ENCODE measurements at places on chromosomes 6 and 20.

- DNase-seq = peak; percentile 59
These were observed 68.5 kb downstream of the MRPL14 start for GRCh38 chr6:44058617-44059358.

DNA sequence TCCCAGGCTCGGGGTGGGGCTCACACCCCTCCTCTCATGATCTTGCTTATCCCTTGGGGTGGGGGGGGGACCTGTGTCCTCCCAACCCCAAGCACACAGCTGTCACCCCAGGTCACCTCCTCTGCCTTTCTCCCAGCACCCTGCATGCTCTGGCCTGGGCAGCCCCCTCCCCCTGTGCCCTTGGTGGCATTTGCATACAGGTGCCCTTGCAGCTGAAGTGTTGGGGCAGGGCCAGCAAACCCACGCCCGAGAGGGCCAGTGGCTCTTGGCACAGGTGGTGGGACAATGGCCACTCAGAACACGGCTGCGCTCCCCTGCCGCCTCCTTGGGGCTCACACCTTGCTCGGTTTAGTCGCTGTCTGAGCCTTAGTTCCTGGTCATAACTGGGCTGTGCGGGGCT lies 11.3 kb upstream of the MYT1 start:
- no peak for DNase-seq

GRCh38 chr6:20483887-20484497 lies 50.3 kb upstream of the CDKAL1 start:
- no peak for DNase-seq

DNA sequence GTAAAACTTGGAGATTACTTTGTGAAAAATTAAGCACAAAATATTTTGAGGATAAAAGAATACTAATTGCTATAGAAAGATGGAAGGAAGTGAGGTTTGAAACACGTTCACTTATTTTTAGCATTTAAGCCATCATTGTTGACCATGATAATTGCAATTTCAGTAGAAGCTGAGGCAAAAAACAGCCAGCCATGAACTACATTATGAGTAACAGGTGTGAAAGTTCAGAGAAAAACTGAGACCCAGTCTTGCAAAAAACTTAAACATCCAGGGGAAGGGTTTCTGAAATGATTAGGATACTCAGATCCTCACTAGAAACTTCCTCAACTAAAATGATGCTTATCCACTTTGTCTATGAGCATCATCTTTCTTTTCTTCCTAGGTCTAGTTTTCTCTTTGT lies 619.4 kb downstream of the PHF3 start:
- DNase-seq = no peak

GRCh38 chr6:4413073-4413472 lies 277.7 kb upstream of the ECI2 start:
- no peak for DNase-seq

GRCh38 chr20:57819291-57819690 lies 109.5 kb upstream of the PMEPA1 start:
- no peak for DNase-seq

GRCh38 chr20:51624157-51624731 lies 81.7 kb upstream of the NFATC2 start:
- no peak for DNase-seq

- peak; percentile 50 for DNase-seq
These were observed at the start of gene PHF10 for GRCh38 chr6:169724494-169725124. PHF10 (minus strand) TSS chr6:169724500; CDS start chr6:169723931, 569 bp downstream.

DNA sequence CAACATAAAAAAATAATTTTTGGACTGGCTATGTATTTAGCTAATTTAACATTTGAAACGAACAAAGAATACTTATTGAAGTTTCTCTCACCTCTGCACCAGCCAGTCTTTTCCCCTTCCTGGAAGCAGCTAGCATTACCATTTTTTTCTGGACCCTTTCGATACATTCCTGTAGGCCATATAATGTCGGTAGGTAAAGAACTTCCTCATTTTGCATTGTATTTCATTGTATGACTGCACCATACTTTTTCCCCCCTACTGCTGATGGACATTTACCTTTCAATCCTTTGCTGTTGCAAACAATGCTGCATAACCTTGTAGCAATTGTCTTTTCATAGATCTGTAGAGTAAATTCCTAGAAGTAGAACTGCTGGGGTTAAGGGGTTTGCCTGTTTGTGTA lies 17.6 kb downstream of the CBFA2T2 start:
- no peak for DNase-seq

DNA sequence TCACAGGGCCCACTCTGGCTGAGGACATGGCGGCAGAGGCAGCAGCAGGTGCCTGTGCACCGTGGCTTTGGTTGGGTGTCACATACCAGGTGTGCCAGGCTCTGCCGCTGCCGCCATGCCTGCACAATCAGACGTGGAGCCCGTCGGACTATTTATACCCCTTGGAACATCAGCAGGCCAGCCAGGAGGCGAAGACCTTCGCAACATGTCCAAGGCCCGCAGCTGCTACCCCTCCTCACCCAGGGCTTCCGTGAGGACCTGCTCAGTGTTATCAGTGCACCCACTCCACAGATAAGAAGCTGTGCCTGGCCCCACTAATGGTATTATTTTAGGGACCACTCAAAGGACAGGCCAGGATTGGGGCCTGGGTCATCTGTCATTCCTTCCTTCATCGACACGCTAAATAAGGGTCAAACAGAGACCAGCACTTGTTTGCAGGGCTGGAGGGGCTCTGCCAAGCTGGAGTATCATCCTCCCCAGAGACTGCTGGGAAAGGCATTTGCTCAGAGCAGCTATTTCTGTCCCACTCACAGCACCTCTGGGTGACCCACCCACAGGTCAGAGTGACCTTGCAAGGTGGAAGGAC lies 109.2 kb downstream of the BMP7 start:
- no peak for DNase-seq

DNA sequence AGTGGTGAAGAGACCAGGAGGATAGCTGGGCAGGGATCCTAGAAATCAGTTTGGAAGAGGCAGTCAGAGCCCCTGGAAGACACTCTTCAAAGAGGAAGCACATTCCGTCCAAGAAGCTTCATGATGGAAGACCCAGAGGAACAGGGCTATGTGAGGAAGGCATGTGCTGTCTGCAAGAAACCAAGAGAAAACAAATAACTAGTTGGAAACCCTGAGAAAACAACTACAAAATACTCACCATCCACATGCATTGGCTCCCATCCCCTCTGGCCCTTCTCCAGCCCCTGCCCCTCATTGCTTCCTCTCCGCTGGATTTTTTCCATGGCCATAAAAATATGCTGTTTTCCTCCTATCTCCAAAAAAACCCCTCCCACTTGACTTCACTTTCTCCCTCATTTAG lies 40.9 kb upstream of the SMOC2 start:
- no peak for DNase-seq

- no peak for DNase-seq
These were observed 416 bp downstream of the PTPRK start for GRCh38 chr6:128519931-128520435.

DNA sequence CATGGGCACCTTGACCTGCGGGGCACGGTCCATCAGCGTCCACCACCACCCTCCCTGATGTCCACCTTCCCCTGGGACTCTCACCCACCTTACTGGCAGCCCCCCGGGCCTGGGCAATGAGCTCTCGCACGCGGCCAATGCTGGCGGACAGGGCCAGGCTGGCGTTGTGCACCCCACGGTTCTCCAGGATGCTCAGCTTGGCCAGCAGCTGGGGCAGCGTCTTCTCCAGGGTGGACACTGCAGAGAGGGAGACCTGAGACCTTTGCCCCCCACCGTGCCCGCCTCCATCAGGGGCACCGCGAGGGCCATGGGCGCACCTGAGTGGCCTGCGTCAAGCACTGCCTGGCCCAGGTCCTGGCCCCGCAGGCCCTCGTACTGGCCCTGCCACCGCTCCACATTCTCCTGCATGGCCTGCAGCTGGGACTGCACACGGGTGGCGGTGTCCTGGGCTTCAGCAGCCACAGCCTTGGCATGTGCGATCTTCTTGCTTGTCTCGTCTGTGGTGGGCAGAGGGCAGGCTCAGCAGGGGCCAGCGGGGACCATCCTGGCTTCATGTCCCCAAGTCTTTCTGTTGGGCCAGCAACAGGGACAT lies 12.0 kb downstream of the ADRM1 start:
- DNase-seq = no peak

DNA sequence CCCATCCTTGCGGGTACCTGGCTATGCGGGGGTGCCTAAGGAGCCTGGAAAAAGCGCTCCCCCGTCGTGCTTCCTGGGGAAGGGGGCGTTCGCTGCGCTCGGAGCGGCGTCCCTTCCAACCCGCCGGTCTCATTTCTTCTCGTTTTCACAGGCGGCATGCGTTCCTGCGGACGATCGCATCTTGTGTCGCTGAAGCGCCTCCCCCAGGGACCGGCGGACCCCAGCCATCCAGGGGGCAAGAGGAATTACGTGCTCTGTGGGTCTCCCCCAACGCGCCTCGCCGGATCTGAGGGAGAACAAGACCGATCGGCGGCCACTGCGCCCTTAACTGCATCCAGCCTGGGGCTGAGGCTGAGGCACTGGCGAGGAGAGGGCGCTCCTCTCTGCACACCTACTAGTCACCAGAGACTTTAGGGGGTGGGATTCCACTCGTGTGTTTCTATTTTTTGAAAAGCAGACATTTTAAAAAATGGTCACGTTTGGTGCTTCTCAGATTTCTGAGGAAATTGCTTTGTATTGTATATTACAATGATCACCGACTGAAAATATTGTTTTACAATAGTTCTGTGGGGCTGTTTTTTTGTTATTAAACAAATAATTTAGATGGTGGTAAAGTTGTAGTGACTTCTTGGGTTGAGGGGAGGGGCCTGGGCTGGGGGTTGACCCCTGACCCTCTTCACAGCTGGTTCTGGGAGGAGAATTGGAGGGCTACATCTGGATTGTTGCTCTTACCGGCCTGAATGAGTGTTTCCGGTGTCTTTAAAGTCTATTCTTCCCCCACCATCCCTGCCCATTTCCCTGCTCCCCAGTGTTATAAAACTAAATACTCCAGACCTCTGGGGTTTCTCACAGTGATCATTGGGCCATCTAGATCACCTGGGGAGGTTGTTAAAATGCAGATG lies 1.1 kb downstream of the ID1 start:
- DNase-seq = peak; percentile 46

GRCh38 chr6:127458817-127459216 lies 372 bp downstream of the KIAA0408 start:
- no peak for DNase-seq

DNA sequence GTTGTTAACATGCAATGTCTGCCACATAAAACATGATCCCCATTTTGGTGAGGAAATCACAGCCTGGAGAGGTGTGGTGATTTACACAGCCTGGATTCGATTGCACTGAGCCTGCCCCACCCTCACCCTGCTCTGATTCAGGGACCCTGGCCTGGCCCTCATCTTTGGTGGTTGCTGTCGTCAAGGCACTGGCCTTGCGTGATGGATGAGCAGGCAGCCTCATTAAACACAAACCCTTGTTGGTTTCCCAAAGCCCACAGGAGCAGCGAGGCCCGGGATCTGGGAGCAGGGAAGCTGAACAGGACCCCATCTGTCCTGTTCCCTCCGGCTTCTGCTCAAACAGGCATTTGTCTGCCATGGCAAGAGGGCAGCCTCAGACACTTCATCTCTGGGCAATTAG lies 70.8 kb downstream of the CHMP4B start:
- DNase-seq = no peak

GRCh38 chr20:45322952-45323383 lies 14.9 kb upstream of the MATN4 start:
- peak; percentile 55 for DNase-seq

- DNase-seq = no peak
These were observed 947.4 kb upstream of the CITED2 start for GRCh38 chr6:140321891-140322290.

GRCh38 chr6:88374553-88374952 lies 208.4 kb upstream of the CNR1 start:
- no peak for DNase-seq

DNA sequence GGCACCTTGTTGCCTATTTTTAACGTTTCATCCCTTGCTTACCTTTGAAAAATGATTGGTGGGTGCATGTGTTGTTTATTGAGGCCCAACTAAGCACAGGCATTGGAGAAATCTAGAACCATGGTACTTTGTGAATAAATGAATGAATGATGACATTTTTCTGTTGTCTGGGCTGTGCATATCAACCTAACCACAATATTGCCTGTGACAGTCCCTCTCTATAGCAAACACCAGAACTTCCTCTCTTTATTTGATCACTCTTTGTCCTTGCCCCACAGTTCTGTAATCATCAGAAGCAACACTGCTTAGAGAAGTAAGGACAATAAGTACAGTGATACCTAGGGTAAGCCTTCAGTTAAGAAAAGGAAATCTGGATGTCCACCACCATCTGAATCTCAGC lies 75.1 kb downstream of the TBC1D7 start:
- no peak for DNase-seq

DNA sequence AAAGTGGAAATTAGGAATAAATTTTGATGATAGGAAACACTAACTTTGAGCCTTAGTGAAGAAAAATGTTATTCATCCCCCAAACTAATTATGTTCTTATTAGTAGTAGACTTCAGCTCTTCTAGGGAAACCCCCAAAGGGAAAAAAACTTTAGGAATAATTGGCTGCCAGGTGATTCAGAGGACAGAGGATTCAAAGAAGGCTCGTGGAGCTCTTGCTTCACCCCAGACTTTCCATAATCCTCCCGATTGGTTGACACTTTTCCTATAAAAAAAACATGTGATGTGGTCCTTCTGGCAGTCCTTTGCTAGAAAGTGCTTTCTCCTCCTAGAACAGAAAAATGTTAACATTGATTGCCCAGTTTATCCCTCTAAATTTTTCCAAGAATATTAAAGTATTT lies 5.6 kb upstream of the CCDC170 start:
- DNase-seq = no peak

DNA sequence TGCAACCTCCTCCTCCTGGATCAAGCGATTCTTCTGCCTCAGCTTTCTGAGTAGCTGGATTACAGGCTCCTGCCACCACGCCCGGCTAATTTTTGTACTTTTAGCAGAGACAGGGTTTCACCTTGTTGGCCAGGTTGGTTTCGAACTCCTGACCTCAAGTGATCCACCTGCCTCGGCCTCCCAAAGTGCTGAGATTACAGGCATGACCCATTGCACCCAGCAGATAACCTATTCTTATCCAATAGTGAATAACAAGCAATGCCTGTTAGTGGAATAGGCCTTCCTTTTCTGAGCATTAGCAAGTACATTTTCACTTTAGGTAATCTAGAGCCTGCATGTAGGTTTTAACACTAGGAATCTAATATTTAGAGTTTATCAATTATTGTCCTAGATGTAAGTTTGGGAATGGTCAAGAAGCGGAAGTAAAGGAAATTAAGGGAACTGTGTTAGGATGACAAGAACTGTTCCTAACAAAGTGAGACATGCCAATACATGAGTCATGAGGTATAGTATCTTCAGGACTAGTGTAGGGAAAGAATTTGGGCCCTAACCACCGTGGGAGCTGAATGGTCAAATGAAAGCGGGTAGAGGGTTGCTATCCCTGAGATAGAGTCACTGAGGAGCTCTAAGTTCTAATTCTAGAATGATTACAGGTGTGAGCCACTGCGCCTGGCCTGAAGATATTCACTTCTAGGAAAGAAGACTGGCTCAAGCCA lies 15.0 kb downstream of the BLTP3A start:
- no peak for DNase-seq

DNA sequence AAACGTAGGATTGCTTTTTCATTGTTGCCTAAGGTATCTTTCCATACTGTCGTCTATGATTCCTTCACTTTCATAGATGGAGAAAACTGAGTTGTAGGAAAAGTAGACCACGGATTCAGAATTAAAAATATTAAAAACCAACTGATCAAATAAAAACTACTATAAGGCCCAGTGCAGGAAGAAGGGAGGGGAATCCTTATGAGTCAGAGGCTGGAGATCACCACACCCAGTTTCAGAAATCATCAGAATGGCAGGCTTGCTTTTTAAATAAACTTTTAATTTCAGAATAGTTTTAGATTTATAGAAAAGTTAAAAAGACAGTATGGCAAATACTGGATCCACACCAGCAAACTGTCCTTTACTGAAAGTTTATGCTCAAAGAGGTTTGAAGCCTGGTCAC lies 32.0 kb upstream of the POPDC3 start:
- no peak for DNase-seq

All from mucosa of descending colon (tissue), 3 donors.